ENCODE measurements at places on chromosomes 12 and 14.

DNA sequence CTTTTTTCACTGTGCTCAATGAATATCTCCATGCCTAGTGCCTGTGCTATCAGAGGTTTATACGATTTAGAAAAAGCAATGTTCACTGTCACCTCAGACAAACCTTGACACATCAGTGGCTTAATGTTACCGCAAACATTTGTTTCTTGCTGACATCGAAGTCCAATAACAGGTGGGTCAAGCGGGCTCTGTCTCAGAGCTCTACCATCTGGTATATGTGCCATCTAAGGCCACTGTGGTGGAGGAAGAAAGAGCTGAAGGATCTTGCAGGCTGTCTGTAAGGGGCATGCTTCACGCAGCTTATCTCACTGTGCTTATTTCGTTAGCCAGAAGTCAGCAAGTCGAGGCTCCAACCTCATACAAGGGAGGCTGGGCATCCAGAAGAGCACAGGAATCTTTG is 189.5 kb upstream of the NTF3 start:
- no peak for DNase-seq

DNA sequence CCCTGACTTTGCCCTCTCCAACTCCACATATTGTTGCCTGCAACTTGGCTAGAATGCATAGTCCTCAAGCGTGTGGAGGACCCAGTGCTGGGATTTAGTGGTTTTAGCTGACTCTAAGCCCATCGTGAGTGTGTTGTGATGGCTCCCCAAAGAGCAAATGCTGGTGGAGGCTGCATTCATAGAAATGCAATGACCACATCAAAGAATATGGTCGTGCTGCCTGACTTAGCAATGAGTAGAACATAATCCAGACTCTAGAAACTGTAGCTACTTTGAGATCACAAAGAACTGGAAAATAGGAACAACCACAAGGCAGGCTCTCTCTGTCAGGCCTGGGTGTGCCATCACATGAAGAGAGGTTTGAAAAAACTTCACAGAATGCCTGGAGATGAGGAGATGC is 1.3 kb downstream of the DYRK4 start:
- DNase-seq: no peak

- no peak for DNase-seq
Observed at GRCh38 chr12:25072906-25073650, 121.9 kb downstream of the DNAI7 start.

- no peak for DNase-seq
Observed at GRCh38 chr14:99247101-99247729, 24.8 kb downstream of the BCL11B start.

- no peak for DNase-seq
Observed at GRCh38 chr12:18895946-18896345, 158.0 kb downstream of the CAPZA3 start.

DNA sequence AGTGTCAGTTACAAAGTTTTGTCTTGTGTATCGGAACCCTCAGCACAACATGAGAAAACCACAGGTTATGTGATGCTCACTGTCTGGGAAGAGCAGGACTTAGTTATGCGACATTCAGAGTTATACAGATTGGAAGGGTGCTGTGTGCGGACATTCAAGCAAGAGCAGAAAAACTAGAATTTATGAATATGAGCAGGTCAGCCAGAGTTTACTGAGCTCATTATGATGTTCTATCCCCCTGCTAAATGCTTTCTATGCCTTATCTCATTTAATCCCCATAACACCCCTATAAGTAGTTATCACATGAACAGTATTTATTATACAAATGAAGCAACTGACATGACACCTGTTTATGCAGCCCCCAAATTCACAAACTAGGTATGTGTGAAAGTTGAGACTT is 1083.2 kb downstream of the FLRT2 start:
- no peak for DNase-seq

GRCh38 chr12:83996671-83997070 is 915.9 kb downstream of the SLC6A15 start:
- no peak for DNase-seq

DNA sequence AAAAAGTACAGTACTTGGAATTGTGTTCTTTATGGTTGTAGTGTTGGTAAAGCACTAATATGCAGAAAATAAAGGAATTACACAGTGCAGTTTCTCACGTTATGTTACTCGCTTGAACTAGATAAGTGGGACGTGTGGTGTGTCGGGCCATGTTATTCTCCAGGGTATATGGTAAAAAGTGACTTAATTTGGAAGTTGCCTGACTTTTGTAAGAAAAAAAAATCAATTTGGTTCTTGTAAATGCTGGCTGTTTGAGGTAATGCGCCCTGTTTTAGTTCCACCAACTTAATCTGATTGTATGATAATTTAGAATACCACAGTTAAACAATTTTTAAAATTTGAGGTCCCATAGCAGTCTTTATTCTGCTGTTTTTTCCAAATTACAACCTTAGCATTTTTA is 4.1 kb downstream of the ARF6 start:
- DNase-seq: no peak

- DNase-seq: no peak
Observed at GRCh38 chr12:14562279-14562678, 5.4 kb downstream of the PLBD1 start.

DNA sequence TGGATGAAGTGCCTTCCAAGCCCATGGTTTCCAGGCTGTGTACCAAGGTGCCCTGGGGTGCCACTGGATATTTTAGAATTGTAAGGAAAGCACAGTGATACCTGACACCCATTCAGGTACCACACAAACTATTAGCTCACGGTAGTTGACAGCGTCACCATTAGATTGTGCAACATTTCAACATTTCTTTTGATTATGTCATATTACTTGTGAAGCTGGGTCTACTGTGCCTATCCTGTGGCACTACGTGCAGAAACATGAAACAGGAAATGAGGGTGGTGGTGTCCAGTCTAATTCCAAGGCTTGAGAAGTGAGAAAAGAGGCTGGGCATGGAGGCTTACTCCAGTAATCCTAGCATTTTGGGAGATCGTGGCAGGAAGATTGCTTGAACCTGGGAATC is 75.5 kb upstream of the CPM start:
- no peak for DNase-seq

GRCh38 chr12:120739821-120740613 is 14.4 kb downstream of the ACADS start:
- no peak for DNase-seq

- no peak for DNase-seq
Observed at GRCh38 chr12:110657747-110658146, 31.2 kb downstream of the HVCN1 start.

GRCh38 chr12:123223241-123223668 is 9.7 kb downstream of the MPHOSPH9 start:
- peak; percentile 58 for DNase-seq

DNA sequence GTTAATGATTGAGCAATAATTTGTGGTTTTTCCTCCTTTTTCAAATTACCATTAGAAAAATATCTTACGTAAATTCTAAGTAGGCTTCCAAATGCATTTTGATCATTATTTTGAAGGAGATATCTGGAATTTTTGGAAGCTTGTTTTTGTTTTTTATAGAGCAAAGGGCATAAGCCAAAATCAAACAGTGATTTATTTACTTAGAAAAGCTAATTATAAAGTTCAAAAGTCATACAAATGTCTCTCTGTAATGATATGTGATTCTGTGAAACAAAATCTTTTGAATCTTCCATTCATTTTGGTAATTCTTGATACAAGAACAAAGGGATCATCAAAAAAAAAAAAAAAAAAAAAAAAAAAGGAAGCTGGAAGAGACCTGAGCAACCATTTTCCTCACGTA is 416.8 kb downstream of the ETNK1 start:
- no peak for DNase-seq
